ENCODE measurements at places on chromosomes 11 and 22.
A peak's percentile ranks its signal among the peaks of the same experiment; 100 is the strongest.

DNA sequence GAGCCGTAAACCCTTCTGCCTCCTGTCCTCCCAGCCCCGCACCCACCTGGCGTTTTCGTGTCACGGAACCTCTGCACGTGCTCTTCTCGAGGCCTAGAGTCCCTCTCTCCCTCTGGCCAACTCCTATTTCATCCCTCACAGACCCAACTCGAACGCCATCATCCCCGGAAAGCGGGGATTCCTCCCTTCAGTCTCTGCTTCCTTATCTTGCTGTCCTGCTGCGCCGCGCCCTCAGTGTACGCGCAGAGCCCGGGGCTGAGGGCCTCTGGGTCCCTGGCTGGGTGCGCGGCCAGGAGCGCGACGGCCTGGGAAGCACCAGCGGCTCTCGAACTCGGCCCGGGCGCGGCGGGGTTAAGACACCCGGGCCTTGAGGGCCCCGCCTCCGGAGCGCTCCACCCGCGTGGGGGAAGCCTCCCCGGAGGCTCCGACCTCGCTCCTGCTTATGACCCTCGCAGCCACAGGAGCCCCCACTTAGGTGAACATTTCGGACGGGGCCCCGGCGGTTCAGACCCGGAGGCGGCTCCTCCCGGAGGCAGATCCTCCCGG, 398 bp upstream of the ATG16L2 start:
- DNase-seq: peak; percentile 89

- no peak for DNase-seq
Measured at GRCh38 chr22:48395201-48395600, 1432.5 kb downstream of the BRD1 start.

GRCh38 chr11:2443881-2444820, at the start of gene TRPM5:
TRPM5 (minus strand) TSS chr11:2444514; CDS start chr11:2423036, 21,478 bp downstream.
- no peak for DNase-seq

- DNase-seq: no peak
Measured at GRCh38 chr22:46415776-46416519, 80.4 kb downstream of the TRMU start.

GRCh38 chr11:58787903-58788302, 56.2 kb upstream of the GLYAT start:
- DNase-seq: peak; percentile 64

DNA sequence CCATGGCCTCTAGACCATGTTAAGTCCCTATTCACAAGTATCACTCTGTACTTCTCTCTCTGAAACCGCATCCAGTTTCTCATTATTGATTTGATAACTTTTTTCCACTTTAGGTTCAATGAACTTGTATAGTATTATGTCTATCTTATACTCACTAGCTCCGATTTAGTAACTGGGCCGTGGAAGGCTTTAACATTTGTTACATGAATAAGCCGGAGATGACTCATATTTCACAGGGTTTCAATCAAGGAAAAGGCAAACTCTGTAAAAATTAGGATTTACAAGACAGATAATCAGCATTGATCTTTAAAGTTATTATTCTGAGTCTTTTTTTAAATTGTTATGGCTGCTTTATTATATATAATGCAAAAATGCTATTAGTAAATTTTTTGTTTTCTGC, 662.2 kb upstream of the CNTN5 start:
- no peak for DNase-seq

DNA sequence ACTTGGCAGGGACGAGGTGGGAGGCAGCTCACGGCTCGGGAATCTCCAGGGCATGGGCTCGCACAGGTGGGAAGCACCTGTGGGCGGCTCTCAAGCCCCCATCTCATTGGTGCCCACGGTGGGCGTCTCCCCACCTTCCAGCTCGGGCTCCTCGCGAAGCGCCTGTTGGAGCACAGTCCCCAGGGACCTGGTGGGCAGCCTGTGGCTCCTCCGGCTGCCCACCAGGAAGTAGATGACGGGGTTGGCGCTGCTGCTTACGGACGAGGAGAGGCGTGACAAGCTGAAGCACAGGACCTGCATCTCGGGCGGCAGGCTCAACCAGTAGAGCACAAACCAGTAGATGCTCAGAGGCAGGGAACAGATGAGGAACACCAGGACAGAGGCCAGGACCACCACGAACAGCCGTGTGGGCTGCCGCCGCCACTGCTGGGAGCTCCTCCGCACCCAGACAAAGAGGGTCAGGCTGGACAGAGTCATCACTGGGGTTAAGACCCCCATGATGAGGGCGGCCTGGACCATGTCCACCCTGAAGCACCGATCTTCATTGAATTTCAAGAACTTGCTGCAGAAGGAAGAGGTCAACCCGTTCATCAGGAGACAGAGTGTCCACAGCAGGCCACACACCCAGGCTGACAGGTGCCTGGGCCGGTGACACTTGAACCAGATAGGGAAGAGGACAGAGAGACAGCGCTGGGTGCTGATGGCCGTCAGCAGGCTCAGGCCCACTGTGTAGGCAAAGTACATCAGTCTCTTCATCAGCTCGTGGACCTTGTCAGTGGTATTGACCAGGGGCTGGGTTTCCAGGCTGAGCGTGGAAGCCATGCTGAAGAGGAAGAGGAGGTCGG, 633 bp downstream of the MRGPRD start:
- DNase-seq: no peak

DNA sequence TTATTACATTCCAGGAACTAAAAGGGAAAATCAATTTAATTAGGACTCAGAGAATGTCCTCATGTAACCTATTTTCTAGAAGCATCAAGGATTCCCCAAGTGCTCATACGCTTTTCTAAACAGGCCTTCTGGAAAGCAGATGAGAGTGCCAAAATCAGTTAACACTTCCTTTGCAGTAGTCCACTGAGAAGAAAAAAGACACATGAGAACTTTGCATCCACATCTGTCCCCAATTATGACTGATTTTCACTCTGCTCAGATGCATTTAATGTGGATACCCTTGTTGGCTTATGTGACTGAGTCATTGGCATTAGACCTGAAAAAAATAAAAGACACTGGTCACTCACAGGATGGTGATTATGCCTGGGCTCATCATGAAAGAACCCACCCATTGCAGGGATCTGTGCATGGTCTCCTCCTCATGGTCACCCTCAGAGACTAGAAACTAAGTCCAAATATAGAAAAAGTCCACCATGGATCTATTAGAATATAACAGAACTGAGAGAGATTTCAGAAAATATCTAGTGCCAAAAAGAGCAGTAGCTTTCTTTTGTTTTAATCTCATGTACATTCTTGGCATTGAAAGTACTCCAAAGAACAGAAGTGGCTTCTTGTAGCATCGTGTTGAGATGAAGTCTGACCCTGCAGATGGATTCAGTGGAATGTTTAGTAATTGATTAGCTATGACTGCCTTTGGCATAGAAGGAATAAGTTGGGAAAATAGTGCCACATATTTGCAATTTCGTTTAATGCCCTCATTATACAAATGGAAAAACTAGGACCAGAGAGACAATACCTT, 48.8 kb upstream of the FIBIN start:
- peak; percentile 73 for DNase-seq

GRCh38 chr11:109970516-109971183, 122.5 kb upstream of the ZC3H12C start:
- no peak for DNase-seq

- DNase-seq: no peak
Measured at GRCh38 chr22:19644314-19645223, 69.7 kb upstream of the SEPTIN5 start.

GRCh38 chr22:50270666-50271394, 650 bp upstream of the MAPK11 start:
- peak; percentile 73 for DNase-seq

DNA sequence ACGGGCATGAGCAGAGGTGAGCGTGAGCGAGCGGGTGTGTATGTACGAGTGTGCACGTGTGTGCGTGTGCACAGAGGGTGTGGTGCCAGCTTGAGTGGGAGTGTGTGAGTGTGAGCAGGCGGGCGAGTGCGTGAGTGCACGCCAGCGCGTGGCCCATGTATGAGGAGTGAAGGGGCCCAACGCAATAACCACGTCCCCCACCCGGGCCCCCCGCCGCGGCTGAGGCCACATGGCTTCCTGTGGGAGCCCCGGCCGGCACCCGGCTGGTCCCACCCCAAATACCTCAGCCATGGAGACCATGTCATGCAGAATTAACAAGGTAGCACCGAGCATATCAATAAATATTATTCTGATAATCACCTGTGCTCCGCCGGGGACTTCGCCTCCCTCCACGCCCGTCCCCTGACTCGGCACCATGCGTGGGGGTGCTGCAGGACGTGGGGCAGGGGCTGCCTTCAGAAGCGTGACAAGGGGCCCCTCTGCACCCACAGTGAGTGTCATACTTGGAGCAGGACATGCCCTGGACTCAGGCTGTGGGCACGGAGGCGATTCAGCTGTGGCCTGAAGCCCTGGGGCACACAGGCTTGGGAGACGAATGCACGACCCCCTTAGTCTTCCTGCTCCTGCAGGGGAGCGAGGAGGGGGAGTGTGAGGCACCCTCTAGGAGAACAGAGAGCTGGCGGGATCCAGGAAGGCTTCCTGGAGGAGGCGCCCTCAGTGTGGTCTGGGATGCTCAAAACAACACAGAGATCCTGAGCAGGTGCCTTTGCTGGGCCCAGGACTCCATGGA, 5.6 kb upstream of the TRABD start:
- DNase-seq: no peak

DNA sequence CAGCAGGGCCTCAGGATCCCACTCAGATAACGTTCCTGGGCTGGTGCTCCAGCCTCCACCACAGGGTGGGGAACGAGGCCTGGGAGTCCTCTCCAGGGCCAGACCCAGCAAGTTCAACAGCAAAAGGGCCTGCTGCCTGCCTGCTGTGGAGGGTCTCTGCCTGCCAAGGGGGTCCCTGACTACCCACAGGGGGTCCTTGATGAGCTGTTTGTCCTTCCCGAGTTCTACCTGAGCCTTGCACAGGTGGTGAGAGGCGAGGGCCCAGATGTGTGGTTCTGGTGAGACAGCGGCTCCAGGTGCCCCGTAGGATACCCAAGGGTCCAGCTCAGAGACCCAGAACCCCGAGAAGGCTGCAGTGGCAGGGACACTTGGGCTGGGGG, 4.4 kb downstream of the DUSP8 start:
- no peak for DNase-seq

GRCh38 chr22:36065775-36066544, 37.3 kb upstream of the RBFOX2 start:
- DNase-seq: peak; percentile 98

- peak; percentile 66 for DNase-seq
Measured at GRCh38 chr22:39474351-39475111, 17.7 kb downstream of the MGAT3 start.

DNA sequence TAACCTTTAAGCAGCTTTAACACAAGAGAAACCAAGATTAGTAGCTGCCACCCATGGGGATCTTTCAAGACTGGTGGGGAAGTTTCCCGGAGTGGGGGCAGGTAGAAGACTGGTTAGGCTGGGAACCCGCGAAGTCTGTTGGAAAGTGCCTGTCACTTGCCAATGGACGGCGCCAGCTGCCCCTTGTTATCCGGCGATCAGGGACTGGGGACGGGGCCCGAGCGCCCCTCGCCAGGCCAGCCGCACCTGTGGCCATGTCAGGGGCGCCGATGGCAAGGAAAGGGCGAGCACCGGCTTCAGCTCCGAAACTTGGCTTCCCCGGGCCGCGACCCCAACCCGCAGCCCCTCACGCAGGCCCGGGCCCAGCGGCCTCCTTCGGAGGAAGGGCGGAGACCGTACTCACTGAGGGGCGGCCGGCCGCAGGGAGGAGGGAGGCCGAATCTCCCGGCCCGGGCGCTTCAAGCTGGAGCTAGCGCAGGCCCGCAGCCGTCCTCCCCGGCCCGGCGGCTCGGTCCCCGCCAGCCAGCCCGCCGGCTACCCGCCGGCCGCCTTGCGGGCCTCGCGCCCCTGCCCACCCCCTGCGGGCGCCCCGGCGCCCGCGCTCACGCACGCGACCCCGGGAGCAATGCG, 539 bp downstream of the EIF4ENIF1 start:
- DNase-seq: peak; percentile 42

DNA sequence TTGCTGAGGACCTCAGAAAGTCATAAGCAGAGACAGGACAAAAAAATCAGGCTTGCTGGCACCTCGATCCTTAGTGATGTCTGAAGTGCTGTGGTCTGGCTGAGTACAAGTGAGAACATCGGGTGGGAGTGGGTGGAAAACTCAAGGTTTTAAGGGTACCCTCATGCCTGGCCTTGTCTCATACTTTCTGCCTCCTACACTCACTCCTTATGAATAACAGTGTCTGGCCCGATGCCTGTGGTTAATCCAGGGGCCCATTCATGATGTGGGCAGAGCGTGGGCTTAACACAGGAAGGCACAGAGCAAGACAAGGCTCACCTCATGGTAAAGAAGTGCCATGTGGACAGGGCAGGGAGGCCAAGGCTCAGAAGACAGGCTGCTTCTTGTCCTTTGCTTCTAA, 11.0 kb upstream of the UCP3 start:
- DNase-seq: no peak

- DNase-seq: no peak
Measured at GRCh38 chr11:1116666-1117390, 40.9 kb upstream of the MUC5AC start.

DNA sequence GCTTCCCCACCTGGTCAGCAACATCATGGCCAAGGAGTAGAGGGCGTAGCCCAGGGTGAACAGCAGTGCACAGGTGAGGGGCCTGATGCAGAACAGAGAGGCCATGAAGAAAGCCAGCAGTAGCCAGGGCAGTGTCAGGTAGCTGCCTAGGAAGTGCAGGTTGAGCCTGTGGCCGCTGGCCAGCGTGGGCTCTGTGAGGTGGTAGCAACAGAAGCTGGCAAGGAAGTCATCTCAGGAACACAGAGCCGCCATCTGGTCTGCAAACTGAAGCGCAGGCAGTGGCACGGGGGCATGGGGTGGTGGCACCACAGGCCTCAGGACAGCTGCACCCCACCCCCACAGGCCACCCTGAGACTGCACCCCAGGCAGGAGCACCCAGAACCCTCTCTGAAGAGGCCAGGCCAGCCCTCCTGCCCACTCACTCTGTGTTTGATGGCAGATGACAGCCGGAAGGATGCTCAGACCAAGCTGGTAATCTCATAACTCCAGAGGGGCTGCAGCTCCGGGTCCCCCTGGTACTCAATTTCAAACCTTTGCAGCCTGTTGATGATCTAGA, 95.3 kb downstream of the MED15 start:
- DNase-seq: no peak

DNA sequence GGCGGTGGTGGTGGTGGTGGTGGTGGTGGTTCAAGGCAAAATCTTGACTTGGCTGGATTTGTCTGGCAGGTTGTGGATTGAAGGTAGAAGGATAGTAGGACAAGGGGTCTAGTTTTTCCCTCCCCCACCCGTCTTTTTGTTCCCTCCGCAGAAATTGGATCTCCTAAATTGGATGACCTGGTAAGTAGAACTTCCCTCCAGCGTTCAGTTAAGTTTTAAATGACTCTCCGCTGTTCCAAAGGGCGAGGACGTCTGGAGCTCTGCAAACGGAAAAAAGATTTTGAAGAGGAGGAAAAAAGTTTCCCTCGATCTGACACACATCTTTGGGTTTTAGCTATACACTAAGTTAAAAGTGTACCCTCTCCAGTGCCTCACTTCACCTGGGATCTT, 422 bp upstream of the LGR4 start:
- DNase-seq: no peak

DNA sequence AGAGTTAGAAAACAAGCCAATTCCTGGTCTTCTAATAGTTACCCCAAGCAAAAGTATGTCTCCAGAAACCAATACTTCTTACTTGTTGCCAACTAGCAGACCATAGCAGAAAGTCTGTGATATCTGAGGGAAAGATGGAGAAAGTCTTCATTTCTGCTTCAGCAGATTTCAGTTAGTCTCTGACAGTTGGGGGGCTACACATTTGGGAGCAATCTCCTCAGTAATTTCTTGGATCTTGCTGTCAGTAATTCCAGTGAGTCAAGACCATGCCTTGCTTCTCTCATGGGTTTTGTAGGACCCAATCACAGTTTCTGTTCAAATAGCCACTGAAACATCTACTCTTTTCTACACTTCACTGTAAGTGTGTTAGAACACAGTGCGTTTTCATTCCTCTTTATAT, 118.8 kb downstream of the ATXN10 start:
- DNase-seq: no peak

GRCh38 chr22:45006111-45006963, 3.5 kb downstream of the PHF21B start:
- no peak for DNase-seq

Data from EL (cell line).